ENCODE measurements at places on chromosomes 6 and 20.

DNA sequence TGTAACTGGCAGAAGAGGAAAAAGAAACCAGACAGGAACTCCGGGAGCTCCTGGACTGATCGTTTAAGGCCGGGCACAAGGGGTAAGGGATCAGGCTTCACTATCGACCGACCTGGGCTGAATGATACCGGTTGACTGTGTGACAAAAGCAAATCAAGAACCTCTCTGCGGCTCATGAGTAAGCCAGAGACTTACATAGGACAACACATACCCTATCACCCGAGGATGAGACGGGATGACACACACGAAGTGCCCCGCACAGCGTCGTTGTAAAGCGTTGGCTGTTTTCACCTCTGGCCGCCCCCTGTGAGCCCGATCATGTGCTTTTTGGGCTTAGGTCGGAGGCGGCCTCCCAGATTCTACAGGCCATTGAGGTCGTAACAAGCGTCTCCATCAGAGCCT lies 695 bp upstream of the TGIF2 start:
- DNase-seq, result peak; percentile 87

GRCh38 chr6:9409126-9409525 lies 973.8 kb upstream of the SLC35B3 start:
- no peak for DNase-seq

DNA sequence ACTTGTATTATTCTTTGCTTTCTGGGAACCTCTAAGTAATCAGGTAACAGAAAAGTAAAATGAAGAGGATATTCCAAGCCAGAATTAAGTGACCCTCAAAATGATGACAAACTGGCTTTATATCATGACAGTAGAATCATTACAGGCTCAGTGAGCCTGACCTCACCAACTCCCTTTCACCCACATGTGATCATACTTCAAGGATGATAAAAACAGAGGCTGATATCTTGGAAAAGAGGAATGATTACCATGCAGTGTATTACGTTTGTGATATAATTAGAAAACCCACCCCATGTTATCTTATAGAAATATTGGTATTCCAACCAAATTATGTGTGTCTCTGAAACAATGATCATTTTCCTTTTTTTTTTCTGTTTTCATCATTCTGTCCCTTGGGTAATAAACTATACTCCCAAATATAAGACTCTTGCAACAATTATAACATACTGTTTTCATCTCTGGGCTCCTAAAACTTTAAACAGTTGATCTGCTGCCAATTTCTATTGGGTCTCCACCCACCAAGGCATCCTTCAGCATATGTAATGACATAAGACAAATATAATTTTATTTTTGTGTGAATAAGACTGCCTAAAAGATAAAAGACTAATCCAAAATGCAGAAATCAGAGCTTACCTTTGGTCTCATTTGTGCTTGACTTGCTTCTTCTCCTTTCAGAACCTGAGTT lies 115.7 kb downstream of the DST start:
- no peak for DNase-seq

- DNase-seq, result peak; percentile 56
Observed at GRCh38 chr6:52815167-52816092, 11.8 kb upstream of the GSTA1 start.
